Neural progenitor cell (in vitro differentiated cells): ENCODE measurements at places on chromosomes 2 and 18. TPM values are rescaled to one million over a fixed set of nuclear protein-coding genes. Genes with fewer than 3 reads are reported as not detected.

GRCh38 chr2:58560531-58560930 lies 319.4 kb upstream of the FANCL start:
- H3K27me3 ChIP-seq, result no peaks in the 10 kb centered on the region
- no peak overlapping the region for H3K4me3 ChIP-seq
- H3K27ac ChIP-seq, result no peak overlapping the region
- H3K4me1 ChIP-seq, result peaks cover 7% of the 10 kb centered on the region
- H3K36me3 ChIP-seq, result no peaks in the 10 kb centered on the region
- no peak for DNase-seq

Gene SOX11
- total RNA-seq, result 176 and 178 TPM in 2 replicates

Gene GKN1
- not detected in 2 replicates for total RNA-seq

DNA sequence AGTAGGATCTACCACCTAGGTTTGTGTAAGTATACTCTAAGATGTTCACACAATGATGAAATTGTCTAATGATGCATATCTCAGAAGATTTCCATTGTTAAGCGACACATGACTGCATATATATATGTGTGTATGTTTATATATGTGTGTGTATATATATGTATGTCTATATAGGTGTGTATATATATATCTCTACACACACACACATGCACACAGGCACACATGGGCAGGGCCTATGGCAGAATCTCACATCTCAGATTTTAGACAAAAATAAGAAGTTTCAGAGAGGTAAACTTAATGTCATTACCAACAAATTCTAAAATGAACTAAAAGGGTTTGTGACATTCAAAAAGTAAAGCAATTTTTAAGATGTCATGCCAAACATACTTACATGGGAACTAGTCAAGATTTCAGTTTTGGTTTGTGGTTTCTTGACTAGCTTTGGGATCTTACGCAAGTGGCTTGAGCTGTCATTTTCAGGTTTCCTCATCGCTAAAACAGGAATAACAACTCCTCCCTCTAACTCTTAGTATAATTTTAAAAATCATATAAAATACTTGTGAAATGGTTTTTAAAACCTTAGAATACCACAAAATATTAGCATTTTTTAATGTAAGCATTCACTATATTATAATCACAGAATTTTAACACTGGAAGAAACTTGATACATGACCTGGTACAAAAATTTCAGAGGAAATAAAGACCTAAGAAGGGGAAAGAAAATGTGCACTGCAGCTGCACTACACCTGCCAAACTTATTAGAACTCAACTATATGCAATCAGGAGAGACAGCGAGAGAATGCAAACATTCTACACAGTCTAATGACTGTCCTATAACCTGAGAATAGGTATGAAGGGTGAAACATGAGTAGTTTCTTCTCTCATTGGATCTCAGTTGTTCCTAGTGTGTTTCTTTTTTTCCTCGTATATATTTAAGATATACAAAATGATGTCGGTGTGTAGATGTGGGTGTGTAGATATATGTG lies 75.7 kb downstream of the TTC21B start:
- no peaks in the 10 kb centered on the region for H3K4me1 ChIP-seq
- DNase-seq, result no peak
- H3K36me3 ChIP-seq, result peaks cover 4% of the 10 kb centered on the region
- H3K4me3 ChIP-seq, result no peak overlapping the region

Gene SCN9A
- total RNA-seq, result 1.1 and 1.2 TPM in 2 replicates

- no peak overlapping the region for H3K27ac ChIP-seq
- H3K36me3 ChIP-seq, result no peaks in the 10 kb centered on the region
- DNase-seq, result no peak
- H3K27me3 ChIP-seq, result no peaks in the 10 kb centered on the region
These were observed 813.7 kb upstream of the ACVR2A start for GRCh38 chr2:147030966-147031720.

DNA sequence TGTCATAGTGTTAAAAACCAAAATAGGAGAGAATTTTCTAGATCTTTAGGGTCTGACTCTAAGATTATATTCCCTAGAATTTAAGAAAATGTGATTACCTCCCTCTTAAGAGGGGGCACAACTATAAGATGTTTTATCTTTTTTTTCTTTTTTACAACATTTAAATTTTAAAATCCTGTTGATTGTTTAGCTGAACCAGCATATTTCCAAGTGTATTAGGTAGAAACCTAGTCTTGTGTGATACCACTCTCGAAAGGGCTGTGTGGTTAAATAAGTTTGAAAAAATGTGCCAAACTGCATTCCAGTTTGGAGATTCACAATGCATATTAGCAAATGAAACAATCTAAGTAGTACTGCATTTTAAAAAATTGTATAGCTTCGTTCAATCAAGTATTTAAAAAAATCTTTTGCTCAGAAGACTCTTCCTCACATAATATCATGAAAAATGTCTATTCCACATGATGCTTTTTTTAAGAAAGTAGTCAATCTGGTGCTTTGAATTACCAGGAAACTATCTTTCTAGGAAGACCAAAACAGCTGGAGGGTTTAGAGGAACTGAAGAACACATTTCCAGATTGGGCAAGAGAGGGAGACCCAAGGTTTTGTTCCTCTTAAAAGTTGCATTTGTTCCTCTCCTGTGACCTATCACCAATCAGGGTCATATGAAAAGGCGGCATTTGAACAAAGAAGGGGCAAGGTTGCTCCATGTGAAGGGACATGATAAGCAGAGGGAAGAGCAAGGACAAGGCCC lies 98.8 kb downstream of the DPP4 start:
- H3K4me1 ChIP-seq, result no peaks in the 10 kb centered on the region
- H3K27ac ChIP-seq, result no peak overlapping the region
- no peak overlapping the region for H3K4me3 ChIP-seq
- DNase-seq, result no peak
- no peaks in the 10 kb centered on the region for H3K36me3 ChIP-seq
